ENCODE measurements at places on chromosomes 13 and 19.

- DNase-seq: no peak
These were observed 7.0 kb downstream of the PGLYRP1 start for GRCh38 chr19:46015687-46016425.

- DNase-seq: peak; percentile 65
These were observed 216.5 kb downstream of the EFNB2 start for GRCh38 chr13:106318941-106319411.

DNA sequence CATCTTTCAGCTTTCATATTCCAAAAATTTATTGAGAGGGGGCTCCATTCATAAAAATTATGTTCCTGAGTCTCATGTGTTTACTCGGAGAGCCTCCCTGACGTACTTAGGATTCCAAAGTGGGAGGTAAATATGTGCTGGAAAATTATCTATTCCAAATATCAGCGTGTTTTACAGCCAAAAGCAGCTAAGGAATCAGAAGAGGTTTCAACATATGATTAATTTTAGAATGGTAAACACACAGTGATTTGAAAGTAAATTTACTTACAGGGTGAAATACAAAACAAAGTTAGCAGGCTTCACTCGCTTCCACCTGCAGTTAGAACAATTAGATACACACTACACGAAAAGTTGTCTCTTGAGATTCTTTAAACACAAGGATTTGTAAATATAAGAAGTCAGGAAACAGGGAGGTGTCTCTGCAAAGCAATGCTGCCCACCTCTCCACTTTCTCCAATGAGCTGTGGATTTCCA, 313.8 kb upstream of the NBEA start:
- DNase-seq: no peak

GRCh38 chr13:20787180-20787579, 13.4 kb upstream of the EEF1AKMT1 start:
- no peak for DNase-seq

GRCh38 chr19:3054972-3055740, 7.1 kb downstream of the TLE5 start:
- no peak for DNase-seq

DNA sequence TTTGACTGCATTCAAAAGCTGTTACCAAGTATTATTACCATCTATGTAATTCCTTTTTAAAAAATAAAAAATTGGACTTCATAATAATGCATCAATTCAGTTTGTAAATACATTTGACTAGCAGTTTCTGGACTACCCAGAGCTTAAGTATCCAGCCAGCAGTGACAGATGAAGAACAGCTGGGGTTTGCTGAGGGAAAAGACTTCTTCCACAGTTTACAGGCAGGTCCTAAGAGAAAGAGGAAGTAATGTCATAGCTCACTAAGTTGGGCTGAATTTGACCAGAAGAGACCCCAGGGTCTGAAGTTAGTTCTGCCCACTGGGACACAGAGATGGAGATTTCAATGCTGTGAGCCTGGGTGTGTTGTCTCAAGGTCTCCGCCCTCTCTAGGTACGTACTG, 96.4 kb downstream of the MBNL2 start:
- no peak for DNase-seq

GRCh38 chr13:79767126-79767525, 286.2 kb downstream of the NDFIP2 start:
- peak; percentile 9 for DNase-seq

- DNase-seq: no peak
These were observed 148.1 kb upstream of the ZNF536 start for GRCh38 chr19:30223866-30224688.

- DNase-seq: peak; percentile 32
These were observed 5.3 kb upstream of the PTPRS start for GRCh38 chr19:5345895-5346386.

GRCh38 chr13:70732611-70733010, 624.4 kb upstream of the KLHL1 start:
- DNase-seq: no peak

GRCh38 chr19:45404557-45405434, at the start of gene PPP1R13L:
TSS of gene PPP1R13L (minus strand) at chr19:45405069. CDS start at chr19:45398318, 6,751 bp downstream.
- DNase-seq: peak; percentile 87

DNA sequence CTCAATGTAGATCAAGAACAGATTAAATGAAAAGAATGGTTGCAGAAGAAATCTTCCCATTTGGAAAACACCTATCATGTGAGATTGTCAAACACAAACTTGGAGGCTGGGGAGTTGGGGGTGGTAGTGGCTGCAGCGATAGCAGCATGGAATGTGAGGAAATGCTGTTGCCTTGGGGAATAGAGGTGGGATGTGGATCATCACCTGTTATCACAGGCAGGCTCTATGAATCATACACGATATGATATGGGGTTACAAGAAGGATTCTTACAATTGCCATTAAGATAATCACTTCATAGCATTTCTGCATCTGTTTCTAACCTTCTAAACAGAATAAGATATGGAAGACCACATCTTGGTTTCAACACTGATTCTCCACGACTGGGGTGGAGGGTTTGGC, 88.7 kb downstream of the RNASEH2B start:
- no peak for DNase-seq

DNA sequence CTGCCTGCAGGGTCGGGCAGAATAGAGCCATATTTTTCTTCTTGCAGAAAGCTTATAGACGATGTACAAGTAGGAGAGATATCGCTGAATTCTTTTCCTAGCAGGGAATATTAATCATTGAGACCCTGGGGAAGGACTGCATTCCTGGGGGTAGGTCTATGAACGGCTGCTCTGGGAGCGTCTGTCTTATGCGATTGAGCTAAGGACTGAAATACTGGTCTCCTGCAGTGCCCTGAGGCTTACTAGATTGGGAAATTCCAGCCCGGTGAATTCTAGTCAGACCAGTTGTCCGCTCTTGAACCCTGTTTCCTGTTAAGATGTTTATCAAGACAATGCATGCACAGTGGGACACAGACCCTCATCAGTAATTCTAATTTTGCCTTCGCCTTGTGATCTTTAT, 59.8 kb upstream of the UBAC2 start:
- DNase-seq: no peak

GRCh38 chr13:99935772-99936171, 35.8 kb downstream of the ZIC5 start:
- no peak for DNase-seq

DNA sequence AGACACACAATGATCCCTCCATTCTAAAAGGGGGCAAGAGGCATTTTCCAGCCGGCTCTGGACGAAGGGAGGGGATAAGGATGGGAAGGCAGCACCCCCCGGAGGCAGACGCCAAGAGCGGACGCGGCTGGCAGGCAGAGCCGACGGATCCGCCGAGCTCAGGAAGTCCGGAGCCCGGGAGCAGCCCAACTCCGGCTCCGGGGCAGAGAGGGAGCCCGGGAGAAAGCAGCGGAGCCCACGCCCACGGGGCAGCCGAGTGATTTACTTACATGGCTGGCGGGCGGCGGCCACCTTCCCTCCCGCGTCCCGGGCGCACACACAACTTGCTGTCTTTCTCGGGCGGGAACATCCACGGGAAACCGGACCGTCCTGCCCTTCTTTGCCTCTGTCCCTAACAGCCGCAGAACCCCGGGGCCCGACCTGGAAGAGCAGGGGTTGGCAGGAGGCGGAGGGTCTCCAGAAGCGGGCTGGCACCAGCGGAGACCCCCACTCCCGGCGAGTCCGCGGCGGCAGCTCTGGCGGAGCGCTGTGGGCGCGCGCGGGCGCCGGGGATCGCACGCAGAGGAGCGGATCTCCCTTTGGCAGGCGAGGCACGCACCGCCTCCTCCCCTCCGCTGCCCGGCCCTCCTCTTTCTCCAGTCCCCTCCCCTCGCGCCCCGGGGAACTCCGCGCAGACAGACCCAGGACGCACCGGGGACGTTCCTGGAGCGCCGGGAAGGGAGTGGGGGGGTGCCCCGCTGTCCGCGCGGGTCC, at the start of gene LHFPL6:
TSS of gene LHFPL6 (minus strand) at position 580 of the 753 bp plus-strand sequence.
- peak; percentile 96 for DNase-seq

DNA sequence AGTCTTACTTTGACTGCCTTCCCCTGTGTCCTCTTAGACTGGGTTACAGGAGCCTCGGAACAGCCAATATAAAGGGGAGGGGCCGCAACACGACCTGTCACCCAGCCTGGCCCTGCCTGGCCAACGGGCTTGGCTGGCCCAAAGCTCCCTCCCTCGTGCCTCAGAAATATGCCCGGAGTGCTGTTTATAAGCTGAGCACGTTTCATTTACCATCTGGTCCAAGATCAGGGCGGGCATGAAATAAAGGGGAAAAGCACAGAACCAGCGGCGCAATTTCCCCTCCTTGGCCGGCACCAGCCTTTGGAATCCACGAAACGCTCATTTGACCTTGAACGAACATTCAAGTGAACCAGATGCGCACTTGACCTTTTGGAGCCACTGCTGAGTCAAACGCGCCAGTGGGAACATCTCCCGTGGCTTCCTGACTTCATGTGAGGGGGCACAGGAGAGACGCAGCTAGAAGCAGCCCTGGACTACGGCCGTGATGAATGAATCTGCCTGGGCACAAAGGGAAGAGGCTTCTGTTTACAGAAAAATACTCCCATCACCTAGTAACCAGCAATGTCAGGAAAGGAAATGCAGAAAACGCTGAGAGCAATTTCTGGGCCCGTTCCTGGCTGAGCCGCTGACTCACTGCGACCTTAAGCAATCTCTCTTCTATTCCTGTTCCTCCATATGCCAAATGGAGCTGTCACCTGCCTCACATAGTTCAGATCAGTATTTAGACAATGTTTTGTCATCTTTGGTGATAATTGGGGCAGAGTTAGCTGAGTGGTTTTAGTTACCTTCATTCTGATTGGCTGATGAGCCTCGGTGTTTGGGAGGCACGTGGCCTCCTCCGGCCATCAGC, 53.3 kb downstream of the RFX2 start:
- peak; percentile 91 for DNase-seq

- no peak for DNase-seq
These were observed 38.5 kb downstream of the DPF1 start for GRCh38 chr19:38185562-38185961.

DNA sequence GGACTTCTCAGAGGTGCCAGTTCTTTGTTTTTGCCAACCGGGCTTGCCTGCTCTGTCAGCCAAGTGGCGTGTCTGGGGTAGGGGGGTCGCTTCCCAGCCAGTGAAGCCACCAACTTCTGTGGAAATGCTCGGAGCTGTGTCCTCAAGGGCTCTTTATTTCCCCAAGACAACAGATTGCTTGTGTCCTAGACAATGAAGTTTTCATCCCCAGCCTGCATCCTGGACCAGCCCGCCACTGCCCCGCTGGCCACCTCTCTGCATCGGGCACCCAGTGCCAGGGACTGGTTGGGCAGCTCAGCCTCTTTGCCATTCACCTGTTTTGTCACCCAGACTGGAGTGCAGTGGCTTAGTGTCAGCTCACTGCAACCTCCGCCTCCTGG, 3.7 kb downstream of the RAB11B start:
- no peak for DNase-seq

GRCh38 chr13:99278200-99278599, 20.0 kb upstream of the GPR18 start:
- DNase-seq: no peak

- peak; percentile 97 for DNase-seq
These were observed 5.1 kb downstream of the BBC3 start for GRCh38 chr19:47225746-47226425.

DNA sequence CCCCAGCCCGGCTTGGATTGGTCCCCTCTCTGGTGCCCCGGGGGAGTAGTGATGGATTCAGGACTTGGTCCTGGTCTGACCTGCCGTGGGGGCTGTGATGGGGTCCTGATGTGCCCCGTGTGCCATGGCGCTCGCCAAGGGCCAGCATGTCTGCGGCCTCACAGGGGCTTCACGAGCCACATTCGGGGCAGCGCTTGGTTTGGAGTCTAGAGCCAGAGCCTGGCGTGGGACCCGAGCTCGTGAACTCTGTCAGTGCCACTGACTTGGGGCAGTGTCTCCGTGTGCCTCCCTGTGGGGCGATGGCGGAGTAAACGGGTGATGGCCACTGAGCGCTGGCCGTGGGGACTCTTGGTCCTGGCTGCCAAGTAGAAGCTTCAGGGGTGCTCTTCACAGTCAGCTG, 17.1 kb downstream of the KDM4B start:
- no peak for DNase-seq

DNA sequence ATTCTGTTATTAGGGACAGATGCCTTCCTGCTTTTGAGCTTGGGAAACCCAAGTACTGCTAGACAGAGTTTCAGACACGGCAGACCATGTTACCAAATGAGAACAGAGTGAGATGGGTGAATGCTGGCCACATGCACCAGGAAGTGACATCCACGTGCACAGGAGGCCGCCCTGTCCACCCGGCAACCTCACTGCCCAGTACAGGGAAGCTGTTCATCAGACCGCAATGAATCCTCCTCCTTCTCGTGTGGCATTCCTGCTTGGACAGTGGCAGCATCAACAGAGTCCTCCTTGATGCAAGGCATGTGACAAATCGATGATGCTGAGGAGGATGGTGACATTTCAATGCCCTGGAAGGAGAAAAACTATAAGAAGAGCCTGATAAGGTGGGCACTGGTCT, 191.0 kb upstream of the SOX1 start:
- no peak for DNase-seq

- DNase-seq: no peak
These were observed 71.8 kb downstream of the CAB39L start for GRCh38 chr13:49371943-49372613.

DNA sequence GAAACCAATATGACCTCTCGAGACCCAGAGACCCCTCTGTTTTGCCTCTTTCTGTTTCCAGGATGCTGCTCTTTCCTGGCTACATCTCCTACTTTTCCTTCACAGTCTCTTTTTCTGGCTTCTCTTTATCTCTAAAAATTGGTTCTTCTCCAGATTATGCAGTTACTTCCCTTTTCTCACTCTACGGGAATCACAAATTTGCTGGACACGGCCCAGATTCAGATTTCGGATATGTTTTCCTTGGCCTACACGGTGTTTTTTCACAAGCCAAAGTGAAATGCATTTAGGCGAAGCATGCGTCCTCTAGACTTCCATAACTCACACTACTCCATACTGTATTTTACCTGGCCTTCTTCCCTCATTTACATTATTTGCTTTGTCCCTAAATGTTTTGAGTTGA, 214.7 kb upstream of the MIR17HG start:
- no peak for DNase-seq

DNA sequence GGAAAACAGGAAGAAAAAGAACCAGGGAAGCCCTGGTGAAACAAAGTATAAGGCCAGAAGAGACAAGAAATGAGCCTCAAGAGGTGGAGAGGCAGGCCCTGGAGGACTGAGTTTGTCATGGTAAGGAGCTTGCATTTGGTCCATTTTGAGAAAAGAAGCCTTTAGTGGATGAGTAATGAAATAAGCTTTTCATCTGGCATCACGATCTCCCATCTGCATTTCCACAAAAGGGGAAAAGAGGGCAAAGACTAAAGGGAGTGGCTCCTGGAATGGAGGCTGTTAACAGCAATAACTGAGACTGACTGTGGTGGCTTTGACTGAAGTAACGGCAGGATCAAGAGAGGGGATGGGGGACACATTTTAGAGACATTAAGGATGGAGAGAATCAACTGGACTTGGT, 148.8 kb upstream of the NBEA start:
- DNase-seq: no peak

All from GM03348 (cell line).